NCI-H1092 treated with DMSO at 0.1 percent for 48 hours (cell line): ENCODE measurements at places on chromosomes 3 and 15.

GRCh38 chr3:58532794-58533220, 4.2 kb downstream of the ACOX2 start:
- DNase-seq, result peak; percentile 41

GRCh38 chr3:52217409-52217805, 8.0 kb downstream of the TLR9 start:
- no peak for DNase-seq

DNA sequence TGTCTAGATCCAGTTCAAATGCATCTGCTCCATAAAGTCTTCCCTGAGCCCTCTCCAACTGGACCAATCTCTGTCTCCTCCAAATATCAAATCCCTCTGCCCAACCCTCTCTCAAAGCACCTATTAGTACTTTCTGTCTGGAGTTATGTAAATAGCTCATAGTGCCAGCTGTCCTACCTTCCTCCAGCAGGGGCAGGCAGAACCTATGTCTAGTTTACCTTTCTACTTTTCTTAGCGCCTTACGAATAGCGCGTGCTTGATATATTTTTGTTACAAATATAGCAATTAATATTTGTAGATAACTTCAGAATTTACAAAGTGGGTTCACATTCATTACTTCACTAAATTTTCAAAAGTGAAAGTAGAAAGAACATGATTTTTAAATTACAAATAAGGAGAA, 14.0 kb upstream of the CCDC80 start:
- no peak for DNase-seq

DNA sequence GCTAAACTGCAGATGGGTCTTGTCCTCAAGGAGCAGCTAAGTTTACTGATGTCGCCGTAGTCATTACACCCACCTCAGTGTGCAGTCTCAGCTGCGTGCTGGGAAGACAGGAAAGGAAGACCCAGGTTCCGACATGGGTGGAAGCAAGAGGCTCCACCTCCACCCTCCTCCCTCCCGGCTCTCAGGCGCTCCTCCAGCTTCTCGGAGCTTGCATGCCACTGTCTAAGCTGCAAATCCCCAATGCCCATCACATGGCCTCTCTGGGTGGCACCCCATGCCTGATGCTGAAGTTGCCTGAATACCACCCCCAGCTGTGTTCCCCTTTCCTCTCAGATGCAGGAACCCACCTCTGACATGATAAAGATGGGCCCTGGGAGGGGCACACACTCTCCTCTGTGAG, 58.5 kb downstream of the MGLL start:
- no peak for DNase-seq

DNA sequence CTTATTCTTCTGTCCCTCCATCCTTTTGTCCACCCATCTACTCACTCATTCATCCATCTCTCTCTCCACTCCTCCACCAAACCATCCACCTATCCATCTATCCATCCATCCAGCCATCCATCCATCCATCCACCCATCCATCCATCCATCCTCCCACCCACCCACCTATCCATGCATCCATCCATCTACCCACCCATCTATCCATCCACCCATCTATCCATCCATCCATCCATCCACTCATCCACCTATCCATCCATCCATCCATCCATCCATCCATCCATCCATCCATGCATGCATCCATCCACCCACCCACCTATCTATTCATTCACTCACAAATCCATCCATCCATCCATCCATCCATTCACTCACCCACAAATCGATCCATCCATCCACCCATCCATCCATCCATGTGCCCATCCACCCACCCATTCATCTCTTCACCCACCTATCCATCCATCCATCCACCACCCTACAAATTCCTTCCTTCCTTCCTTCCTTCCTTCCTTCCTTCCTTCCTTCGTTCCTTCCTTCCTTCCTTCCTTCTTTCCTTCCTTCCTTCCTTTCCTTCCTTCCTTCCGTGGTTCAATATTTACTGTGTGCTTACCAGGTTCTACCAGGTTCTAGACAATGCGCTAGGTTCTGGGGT, 17.3 kb downstream of the ATP2B2 start:
- no peak for DNase-seq

- no peak for DNase-seq
Measured at GRCh38 chr15:68427366-68427765, 4.6 kb downstream of the ITGA11 start.

- DNase-seq, result no peak
Measured at GRCh38 chr3:47409688-47410416, 29.0 kb downstream of the PTPN23 start.

- DNase-seq, result no peak
Measured at GRCh38 chr15:35173444-35174118, 88.5 kb upstream of the NANOGP8 start.

DNA sequence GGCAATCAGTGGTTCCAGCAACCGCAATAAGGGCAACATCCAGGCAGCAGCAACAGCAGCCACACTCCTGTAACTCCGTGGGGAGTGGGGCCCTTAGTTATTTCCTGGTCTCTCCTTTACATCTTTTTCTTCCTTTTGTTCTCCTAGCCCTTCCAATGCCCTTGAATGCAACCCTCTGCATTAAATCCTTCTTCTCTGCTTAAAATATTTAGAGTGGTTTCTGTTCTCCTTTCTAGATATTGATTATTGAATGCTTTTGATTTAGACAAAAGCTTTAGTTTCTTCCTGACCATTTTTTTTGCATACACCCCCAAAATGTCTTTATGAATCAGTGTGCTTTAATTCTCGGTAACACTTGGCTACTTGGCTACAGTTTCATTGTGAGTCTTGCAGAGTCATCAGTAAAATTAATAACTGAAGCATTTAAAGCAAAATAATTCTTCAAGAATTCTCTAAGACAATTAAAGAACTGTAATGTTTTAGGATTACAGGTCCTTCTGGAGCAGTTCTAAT, 586.1 kb downstream of the MECOM start:
- no peak for DNase-seq

GRCh38 chr3:157523814-157524213, 20.6 kb upstream of the VEPH1 start:
- no peak for DNase-seq

- DNase-seq, result no peak
Measured at GRCh38 chr3:16462679-16463078, 50.8 kb downstream of the RFTN1 start.

- DNase-seq, result no peak
Measured at GRCh38 chr15:78035861-78036476, 41.5 kb downstream of the TBC1D2B start.

GRCh38 chr15:92583096-92584034, 72.2 kb downstream of the FAM174B start:
- no peak for DNase-seq

- peak; percentile 25 for DNase-seq
Measured at GRCh38 chr15:82730022-82730530, 20.4 kb upstream of the AP3B2 start.

GRCh38 chr3:51687431-51688205, 16.6 kb downstream of the TEX264 start:
- no peak for DNase-seq

GRCh38 chr3:169387751-169388696, 275.5 kb downstream of the MECOM start:
- DNase-seq, result no peak

DNA sequence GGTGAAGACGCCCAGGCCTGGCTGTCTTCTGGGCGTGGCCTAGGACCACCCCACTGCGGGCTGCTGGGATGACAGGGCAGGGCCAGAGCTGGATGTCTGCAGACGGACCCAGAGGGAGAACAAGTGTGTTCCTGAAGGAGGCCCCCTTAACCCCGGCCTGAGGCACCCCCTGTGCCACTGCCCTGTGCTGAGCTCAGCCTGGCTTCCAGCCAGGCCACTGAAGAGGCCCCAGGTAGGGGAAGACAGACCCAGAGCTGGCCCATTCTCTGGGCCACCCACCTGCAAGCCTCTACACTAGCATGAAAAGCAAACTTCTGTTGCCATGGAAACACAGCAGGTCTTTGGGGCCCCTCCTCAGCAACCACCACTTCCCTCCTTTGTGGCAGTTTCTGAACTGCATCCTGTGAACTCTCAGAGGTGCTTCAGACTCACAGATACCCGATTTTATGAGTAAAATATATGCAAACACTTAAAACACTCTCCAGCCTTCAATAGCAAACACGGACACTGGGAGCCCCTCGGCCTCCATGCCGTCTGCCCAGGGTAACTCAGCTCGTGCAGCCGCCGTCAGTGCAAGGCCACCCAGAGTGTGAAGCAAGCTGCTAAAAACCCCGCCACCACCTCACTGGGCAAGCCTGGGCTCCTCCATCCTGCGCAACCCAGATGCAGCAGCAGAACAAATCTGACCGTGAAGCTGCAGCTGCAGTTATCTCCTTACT, 42.5 kb downstream of the CMTM6 start:
- DNase-seq, result peak; percentile 81

GRCh38 chr3:70829092-70829491, 516.7 kb upstream of the MDFIC2 start:
- no peak for DNase-seq

- DNase-seq, result no peak
Measured at GRCh38 chr3:19348941-19349564, 200.7 kb downstream of the KCNH8 start.

DNA sequence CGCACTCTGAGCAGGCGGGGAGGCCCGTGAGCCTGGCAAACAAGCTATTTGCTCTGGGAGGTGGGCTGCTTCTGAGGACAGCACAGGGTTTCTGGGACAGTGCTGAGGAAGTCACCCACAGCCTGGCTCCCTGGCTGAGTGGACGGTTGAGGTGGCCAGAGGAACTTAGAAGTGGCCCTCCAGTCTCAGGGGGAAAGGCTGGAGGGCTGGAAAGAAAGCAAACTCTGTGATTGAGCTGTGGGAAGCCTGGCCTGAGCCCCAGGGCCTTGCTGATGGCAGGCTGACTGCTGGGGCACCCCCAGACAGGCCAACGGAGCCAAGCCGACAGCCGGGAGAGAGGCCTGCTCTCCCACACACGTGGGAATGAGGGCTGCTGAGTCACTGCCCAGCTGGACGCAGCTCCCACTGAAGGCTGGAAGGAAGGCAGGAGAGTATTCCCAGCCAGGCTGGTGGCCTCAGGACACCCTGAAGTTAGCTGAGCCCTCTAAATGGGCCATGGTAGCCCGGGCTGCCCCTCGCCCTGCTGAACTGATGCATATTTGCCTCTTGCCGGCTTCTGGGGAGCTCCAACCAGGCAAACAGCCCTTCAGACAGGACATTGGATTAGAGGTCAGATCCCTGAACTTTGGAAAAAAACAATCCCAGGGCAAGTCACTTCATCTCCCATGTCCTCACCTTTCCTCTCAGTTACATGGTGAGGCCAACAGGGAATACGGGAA, 98.0 kb upstream of the TLE3 start:
- no peak for DNase-seq

- no peak for DNase-seq
Measured at GRCh38 chr3:39136533-39137434, 16.6 kb downstream of the CSRNP1 start.

GRCh38 chr3:127817406-127817841, 4.9 kb downstream of the MGLL start:
- no peak for DNase-seq

DNA sequence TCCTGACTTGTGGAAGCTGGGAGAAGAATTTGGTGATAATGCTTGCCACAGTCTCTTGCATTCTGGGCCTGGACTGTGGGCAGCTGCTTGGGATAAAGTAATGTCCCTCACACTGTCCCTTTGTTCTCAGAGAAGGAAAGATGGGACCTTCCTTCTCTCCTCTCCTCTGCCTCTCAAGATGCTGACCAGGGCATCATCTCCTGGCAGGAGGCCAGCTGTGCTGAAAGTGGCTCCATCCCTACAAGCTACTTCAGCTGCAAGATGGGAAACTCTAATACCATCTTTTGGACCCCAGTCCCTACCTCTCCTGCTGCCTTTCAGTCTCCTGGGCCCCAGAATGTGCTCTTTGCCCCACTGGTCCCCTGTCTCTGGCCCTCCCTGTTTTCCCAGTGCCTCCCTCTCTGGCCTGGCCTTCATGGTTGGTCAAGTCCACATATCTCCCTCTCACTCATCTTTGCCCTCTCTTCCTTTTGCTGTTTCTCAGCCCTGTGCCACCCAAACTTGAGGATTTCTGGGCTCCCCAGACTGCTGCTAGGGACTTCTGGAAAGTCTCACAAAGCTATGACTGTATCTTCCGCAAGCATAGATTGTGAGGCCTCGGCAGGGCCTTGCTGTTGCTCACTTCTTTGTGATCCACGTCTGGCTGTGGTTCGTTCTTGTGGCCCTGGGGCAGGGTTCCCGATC, 7.1 kb upstream of the SLC6A20 start:
- DNase-seq, result no peak

- peak; percentile 49 for DNase-seq
Measured at GRCh38 chr3:133742351-133743091, 3.7 kb upstream of the TF start.

DNA sequence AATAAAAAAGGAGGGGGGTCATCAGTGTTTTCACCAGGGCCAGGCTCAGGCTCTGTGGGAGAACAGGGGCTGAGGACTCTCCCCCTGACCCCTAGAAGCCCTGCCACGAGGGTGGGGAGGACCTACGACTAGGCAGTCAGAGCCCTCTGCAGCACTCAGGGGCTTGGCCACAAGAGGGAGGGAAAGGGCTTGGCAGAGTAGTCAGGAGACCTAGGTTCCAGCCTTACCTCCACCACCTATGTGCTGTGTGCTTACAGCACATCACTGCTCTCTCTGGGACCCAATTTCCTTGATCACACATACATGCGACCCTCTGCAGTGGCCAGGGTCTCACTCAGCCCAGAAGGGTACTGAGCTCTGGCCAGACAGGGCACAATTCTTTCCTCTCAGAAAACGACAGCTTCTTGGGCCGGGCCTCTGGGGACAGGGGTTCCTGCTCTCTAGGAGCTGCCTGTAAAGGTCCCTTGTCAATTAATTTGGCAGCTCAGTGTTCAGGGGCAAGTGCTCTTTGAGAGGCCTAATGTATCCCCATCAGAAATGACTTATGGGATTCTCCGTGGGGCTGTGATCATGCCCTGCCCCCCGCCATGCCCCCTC, 16.4 kb upstream of the SKIC8 start:
- DNase-seq, result peak; percentile 70

DNA sequence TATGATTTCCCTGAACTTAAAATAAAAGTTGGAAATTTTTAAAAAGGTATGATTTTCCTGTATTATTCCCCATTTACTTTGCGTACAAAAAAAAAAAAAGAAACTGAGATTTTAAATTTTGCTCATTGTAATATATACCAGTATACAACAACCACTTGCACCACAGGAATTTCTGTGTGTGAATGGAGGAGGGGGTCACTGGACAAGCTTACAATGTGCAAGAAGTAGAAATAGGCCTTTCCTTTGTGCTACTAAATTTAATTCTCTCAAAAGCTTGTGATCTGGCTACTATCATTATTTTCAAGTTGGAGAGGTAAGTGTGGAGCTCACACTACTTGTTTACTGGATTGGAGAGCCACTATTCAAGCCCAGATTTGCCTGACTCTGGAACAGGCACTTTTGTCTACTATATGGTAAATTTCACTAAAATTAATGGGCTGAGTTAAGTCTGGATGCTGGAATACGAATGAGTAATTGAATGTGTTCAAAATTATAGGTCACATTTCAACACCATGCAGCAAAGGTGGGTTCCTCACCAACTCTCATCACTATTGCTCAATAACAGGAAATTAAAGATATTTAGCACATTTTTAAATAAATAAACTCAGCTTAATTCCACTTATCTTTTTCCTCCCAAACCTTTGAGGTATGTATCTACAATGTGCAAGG, 148.0 kb upstream of the MBNL1 start:
- no peak for DNase-seq
